RWPE1 (cell line): ENCODE measurements at places on chromosomes 7 and 10.

DNA sequence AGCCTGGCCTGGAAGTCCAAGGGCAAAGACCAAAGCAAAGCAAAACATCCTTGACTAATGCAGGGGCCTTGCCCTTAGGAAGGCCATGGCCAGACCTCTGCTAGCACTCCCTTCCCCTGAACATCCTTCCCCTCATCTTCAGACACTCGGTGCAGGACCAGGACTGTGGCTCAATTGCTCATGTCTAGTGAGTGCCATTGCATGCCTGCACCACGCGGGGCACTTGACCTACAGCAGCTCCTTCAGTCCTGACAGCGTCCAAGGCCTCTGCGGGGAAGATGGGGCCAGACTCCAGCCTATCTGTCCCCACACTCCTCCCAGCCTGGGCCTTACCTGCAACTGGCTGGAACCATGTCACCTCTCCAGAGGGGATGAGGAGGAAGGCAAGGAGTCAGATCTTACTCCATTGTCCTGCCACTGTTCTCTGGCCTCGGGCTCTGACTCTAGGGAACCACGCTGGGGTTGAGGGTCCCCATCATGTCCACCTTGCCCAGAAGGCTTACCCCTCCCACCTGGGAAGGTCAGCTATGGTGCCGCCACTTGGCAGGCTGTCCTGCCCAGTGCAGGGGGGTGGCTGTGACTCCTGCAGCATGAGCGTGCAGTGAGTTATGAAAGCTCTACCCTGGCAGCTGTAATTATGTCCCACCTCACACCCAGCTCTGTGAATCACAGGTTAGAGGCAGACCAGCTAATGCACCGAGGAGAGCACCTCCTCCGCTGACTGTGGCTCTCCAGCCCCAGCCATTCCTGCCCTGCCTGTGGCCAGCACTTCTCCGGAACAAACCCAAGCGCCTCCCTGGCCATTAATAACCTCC lies 16.1 kb downstream of the DRGX start:
- peak; percentile 21 for DNase-seq

DNA sequence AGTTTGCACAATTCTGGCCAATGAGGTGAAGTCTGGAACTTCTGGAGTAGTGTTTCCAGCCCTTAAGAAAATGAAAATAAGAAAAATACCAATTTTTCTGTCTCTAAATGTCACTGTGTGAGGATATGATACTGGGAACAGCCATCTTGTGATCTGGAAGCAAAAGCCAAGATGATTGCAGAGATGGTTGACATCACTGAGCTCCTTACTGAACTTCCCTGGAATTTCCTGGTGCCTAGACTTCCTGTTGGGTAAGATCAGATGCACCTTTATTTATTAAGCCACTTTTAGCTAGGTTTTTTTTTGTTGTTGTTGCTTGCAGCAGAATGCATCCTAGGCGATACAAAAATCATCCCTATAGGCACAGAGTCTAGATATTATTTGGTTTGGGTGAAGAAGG lies 27.3 kb upstream of the INHBA start:
- no peak for DNase-seq

DNA sequence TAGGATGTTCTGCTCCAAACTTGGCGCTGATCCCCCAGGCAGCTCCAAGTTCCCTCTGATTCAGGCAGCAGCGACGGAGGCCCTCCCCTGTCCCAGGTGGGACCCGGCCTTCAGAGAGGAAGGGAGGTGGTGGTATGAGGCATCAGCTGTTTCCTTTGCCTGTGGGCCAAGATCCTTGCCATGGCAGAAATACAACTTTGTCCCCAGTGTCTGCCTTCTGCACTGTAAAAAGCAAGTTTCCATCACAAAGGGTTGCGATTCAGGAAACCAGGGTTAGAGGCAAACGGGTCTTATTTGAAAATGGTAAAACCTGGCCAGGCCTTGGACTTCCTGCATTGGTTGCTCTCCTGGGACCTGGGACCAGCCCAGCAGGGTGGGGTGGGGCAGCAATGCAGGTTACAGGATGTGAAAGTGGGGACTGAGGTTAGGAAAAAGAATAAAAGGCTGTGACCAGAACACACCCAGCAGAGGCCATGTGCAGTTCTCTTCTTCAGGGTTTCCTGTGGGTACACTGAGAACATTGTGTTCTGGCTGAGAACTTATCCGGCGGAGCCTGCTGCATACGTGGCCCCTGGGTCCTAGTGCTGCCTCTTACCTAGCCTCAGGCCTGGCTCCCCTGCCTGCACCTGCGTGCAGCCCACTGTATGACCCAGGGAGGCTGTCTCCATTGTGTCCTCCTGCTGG lies 25.1 kb upstream of the DDIT4 start:
- DNase-seq = peak; percentile 80

DNA sequence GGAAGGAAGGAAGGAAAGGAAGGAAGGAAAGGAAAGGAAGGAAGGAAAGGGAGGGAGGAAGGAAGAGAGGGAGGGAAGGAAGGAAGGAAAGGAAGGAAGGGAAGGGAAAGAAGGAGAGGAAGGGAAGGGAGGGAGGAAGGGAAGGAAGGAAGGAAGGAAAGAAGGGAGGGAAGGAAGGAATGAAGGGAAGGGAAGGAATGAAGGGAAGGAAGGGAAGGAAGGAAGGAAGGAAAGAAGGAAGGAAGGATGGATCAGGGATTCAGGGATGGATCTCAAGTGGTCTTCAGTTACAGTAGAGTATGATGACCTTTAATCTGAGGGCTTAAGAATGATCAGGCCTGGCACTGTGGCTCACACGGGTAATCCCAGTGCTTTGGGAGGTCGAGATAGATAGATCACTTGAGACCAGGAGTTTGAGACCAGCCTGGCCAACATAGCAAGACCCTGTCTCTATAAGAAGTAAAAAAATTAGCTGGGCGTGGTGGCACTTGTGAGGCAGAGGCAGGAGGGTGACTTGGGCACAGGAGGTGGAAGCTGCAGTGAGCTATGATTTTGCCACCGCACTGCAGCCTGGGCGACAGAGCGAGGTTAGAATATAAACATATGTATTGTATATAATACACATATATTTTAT lies 760 bp upstream of the FOXK1 start:
- no peak for DNase-seq

DNA sequence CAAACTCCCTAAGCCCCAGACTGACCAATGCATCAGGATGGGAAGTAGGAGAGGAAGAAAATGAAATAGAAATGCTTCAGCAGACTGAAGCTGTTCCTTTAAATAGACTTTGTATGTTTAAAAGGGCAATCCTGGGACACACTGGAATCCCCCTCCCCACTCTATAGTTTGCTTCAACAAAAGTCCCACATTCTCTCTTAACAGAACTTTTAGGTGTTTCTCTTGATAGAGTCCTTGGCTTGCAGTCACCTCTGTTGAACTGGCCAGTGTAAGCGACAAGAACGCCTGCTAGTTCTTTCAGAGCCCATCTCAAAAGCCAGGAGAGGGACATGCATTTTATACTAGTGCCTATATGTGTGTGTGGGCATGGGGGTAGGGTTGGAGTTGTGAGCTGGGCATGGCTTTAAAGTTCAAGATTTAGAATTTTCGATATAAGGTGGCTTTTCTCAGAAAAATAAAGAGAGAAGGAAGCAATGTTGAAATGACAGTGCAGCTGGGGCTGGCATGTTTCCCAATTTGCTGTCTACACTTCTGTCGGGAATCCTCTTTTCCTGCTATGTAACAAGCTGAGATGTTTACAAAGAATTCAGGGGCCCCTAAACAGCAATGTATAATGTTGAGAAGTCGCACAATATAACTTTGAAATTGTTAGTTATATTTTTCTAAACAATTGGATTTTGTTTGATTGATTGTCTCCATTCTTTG lies 2.1 kb downstream of the TBX20 start:
- no peak for DNase-seq
